ENCODE measurements at places on chromosomes 16 and 17.

- DNase-seq = no peak
These were observed 13.4 kb downstream of the SMIM5 start for GRCh38 chr17:75646638-75646992.

DNA sequence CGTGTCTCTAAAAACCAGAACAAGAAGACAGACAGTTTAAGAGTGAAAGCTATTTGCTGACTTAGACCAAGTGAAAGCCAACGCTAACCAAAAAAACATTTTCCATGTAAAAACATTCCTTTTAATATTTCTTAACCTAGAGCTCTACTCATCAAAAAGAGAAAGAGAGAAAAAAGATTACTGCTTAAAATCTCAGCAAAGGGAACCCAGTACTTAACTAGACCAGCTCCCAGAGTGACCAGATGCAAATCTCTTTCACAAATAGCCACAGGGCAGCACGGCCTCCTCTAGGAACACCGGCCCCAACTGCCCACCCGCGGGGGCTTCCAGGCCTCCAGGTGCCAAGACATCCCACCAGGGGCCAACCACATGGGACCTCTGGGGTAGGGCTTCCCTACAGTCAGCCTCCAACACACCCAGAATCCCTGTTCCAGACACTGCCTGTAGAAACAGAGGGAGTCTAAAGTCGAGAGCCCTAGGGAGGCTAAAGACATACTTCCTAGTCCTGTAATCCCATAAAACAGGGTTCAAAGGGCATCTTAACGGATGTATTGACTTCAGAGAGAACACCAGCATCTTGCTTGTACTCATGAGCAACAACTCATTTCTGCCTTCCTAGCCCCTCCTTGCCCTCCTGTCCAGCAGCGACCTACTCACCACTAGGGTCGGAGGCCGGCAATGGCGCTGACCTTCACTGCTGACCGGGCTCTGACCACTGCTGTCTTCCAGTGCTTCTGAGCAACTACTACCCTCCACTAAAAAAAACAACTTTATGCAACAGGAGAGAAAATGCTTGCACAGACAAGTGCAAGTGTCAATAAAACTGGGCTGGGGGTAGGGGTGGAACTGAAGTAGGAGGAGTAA lies 21.3 kb downstream of the ZCCHC14 start:
- DNase-seq = no peak

DNA sequence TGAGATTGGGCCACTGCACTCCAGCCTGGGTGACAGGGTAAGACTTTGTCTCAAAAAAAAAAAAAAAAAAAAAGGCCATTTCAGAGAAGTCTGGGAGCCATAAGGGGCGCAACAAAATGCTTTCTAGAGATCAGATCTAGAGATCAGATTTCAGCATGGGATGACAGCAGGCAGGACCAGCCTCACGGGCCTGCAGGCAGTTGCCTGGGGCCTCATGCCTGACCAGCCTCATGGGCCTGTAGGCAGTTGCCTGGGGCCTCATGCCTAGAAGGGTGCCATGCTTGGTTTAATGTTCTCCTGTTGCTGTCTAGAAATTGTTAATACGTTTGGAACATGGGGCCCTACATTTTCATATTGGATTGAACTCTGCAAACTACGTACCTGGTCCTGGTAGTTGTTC lies 59.4 kb downstream of the MARF1 start:
- DNase-seq = no peak

DNA sequence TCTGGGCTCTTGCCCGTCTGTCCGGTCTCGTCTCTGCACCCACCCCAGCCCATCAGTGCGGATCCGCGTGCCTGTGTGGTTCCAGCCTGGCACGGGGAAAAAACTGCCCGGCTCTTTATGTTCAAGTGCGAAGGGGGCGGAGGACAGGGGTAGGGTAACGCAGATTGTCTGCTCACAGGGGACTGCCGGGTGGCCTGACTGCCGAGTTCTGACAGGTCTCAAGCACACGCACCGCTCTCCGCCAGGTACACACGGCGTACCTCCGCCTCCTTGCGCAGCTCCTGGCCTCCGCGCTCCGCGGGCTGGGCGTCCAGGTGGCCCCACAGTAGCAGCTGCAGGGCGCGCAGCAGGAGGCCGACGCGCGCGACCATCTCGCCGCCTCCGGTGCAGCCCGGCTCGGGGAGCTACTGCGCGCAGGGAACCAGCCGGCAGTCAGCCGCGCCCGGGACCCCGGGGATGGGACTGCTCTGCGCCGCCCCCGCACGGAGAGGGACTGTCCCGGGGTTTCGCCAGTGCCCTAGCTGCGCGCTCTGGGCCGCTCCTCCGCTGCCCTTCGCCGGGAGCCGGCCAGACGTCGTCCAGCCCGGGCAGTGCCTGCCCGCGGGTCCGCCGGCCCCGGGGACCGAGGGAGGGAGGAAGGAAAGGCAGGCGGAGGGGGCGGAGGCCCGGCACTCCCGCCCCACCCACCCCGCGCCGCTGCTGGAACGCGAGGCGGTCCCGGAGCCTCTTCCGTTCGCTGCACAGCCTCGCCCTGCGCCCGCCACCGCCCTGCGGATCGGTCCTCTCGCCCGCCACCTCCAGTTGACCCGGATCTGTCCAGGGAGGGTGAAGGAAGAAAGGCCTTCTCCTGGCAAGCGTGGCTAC lies at the start of gene MMP28:
TSS of gene MMP28 (minus strand) at position 635 of the 864 bp plus-strand sequence. CDS start at position 371, 264 bp downstream.
- DNase-seq = peak; percentile 20

DNA sequence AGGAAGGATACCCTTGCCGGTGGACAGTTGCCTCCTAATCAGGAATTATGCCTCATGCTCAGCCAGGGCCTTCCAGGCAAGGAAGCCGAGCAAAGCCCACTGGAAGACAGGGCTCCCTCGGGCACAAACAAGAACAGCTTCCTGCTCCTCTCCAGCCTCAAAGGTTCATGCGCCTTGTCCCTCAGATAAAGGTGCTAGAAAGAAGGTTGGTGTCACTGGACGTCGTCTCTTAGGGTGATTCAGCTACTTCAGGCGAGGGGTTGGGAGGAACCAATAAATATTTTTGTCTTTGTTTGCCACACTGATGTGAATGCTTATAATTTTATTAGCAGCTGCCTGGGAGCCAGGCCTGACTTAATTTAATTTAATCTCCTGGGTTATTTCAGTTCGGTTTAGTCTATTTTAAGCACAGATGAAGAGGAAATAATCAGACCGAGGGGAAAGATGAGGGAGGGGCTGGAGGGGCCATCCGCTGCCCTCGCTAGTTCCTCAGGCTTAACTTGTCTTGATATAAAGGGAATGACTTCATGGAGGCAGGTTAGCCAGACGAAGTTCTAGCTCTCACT lies 171.8 kb upstream of the CACNG5 start:
- DNase-seq = no peak
